Activated CD8-positive, alpha-beta memory T cell treated with anti-CD3 and anti-CD28 coated beads, Interleukin-2, amount 10 ng/mL, durations not matched to agents 7 days and 5 days (primary cell): ENCODE measurements at places on chromosomes 2 and 18.

DNA sequence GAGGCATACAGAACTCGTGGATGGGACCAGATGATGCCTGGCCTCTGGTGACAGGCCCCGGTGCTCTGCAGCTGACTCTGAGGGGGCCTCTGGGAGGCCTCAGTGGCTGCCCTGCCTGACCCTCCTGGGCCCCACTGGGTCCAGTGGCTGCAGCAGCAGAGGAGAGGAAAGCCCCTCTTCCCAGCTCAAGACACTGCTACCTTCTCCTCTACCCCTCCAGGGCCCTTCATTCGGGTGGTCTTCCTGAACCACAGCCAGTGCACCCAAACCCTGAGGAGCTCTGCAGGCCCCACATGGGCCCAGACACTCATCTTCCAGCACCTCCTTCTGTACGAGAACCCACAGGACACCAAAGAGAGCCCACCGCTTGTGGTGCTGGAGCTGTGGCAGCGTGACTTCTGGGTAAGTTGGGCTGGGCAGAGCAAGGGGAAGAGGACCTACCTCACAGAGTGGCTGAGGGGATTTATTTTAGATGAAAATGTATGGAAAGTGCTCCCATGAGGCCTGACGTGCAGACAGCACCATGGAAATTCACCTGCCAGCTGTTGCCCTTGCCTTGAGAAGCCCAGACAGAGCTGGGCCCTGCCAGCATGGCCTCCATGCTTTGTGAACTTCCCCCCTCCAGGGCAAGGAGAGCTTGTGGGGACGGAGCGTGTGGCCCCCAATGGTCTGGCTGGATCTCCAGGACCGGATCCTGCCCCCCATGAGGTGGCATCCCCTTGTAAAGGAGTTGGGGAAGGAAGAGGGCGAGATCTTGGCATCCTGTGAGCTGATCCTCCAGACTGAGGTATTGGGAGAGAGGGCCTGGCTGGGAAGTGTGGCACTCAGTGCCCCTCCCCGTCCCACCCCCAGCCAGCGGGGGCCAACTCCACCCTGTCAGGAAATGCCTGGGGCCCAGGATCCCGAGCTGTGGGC is 46.3 kb downstream of the LMAN2L start:
- DNase-seq, result no peak

- DNase-seq, result no peak
These were observed 37.7 kb downstream of the TGFA start for GRCh38 chr2:70515938-70516337.

DNA sequence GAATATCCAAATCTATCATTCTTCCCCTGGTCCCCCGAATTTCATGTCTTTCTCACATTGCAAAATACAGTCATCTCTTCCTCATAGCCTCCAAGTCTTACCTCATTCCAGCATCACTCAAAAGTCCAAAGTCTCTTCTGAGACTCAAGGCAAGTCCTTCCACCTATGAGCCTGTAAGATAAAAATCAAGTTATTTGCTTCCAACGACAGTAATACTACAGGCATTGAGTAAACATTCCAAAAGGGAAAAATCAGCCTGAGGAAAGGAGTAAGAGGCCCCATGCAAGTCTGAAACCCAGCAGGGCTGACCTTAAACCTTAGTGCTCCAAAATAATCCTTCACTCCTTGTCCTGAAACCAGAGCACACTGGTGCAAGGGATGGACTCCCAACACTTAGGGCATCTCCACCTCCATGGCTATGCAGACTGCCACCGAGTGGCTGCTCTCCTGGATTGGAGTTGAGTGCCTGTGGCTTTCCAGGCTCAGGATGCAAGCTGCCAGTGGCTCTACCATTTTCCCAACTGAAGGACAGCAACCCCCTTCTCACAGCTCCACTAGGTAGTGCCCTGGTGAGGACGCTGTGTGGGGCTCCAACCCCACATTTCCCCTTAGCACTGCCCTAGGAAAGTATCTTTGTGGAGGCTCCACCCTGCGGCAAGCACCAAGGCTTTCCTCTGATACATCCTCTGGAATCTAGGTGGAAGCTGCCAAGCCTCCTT is 16.3 kb downstream of the DTNA start:
- DNase-seq, result no peak

DNA sequence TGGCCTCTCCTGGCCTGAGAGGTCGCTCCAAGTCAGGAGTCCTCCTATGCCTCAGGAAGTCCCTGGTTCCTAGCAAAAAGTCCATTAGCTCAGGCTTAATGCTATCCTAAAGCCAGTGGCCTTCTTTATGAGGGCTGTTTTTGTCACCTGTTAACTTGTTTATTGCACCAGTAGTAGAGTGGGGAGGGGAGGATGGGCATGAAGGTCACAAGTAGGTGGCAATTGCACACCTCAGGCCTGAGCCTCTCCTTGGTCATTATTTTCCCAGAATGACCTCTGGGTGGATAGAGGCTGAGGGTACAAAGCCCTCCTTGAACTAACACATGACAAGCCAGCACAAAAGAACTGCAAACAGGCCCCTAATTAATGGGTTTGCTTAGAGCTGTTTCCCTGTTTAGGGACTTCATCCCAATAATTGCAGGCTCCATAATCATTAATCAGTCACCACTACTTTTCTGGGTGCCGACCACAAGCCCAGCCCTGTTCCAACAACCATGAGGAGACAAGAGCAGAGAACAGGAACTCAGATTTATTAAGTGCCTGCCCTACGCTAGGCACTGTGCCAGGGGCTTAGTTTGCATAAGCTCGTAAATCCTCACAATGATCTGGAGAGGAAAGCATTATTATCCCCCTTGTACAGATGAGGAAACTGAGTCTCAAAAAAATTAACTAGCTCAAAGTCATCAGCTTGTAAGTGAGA is 123.0 kb upstream of the PKDCC start:
- no peak for DNase-seq

GRCh38 chr2:65863713-65864112 is 431.3 kb upstream of the SPRED2 start:
- DNase-seq, result no peak

- DNase-seq, result no peak
These were observed 15.3 kb downstream of the NPC1 start for GRCh38 chr18:23570912-23571504.

GRCh38 chr2:119823734-119824334 is 64.1 kb downstream of the PTPN4 start:
- peak; percentile 46 for DNase-seq

GRCh38 chr2:132664096-132664495 is 5.9 kb downstream of the LYPD1 start:
- DNase-seq, result no peak

DNA sequence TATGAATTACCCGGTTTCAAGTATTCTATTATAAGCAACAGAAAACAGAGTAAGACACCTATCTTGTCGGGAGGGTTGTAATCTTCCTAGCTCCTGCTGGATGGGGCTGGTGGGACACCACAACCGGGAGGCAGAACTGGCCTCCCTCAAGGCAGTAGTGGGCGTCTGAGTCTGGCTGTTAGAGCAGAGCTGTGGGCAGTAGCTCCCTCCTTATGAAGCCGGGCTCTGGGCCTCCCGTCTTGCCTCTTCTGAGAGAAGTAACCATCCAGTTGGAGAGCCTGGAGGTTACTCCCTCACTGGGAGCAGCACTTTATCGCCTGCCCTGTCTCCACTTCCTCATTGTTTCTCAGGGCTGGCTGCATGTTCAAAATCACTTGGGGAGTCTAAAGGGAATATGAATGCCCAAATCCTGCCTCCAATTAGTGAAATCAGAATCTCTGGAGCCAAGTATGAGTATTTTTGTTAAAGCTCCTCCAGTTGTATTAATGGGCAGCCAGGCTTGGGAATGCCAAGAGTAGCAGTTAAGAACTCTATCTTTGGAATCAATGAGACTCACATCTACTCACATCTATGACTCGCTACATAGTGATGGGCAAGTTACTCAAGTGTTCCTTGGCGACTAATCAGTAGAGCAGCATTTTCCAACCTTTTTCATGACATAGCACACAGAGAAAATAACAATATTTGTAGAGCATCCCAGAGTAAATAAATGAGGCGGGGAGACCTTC is 27.3 kb upstream of the NRP2 start:
- DNase-seq, result no peak

- DNase-seq, result peak; percentile 45
These were observed 1.0 kb downstream of the EPHA4 start for GRCh38 chr2:221571025-221571550.

- no peak for DNase-seq
These were observed 30.9 kb upstream of the RNF149 start for GRCh38 chr2:101339266-101339880.

GRCh38 chr2:40032650-40033319 is 253.7 kb upstream of the THUMPD2 start:
- no peak for DNase-seq

GRCh38 chr2:9949239-9949991 is 2.1 kb upstream of the GRHL1 start:
- DNase-seq, result no peak

DNA sequence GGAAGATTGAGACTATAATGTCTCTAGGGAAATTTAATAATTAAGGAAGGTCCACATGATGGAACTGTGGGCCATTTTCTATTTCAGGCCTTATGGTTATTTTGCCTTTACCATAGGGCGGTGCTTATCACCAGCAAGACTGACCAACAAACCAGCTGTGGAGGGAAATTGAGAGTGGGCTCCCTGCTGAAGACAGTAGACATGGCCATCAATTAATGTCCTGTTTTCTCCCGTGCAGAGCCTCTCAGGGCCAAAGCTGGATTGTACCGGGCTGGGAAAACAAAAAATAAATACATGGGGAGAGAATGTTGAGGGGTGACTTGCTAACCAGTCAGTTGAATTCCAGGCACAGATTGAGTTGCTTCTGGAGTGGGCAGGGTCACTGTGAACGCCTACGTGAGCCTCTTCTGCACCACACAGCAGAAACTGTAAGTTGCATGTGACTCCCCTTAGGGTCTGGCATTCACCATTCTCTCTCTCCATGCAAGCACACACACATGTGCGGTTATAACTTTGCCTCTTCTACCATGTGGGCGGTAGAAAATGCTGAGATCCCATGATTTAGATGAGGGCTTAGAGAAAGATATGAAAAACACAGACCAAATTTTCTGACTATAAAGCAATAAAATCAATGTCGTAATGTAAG is 128.5 kb downstream of the COPS8 start:
- DNase-seq, result no peak

- no peak for DNase-seq
These were observed 768.1 kb downstream of the TMEM182 start for GRCh38 chr2:103529798-103530502.

DNA sequence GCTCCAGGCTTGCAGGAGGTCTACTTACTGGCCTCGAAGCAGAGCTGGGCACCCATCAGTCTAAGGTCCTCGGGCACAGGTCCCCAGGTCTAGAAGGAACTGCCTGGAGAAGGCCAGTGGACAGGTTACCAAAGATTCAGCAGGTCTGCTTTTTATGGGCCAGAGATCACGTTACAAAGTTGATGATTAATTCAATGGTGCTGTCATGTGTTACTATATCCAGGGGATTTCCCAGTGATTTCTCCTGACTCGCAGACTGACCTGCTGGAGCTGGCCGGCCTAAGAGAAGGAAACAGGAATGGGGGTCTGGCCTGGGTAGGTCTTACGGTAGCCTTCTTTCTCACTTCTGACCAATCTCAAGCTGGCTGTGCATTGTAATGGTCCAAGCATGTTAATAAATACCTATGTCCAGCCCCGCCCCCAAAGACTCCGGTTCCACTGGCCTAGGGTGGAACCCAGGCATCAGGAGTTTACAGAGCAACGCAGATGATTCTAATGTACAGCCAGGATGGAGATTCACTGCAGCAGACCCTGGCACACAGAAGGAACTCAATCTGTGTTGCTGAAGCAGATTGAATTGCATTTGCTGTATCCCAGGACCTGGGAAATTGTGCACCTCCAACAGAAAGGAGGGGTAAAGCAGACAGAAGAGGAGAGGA is at the start of gene NEURL3:
TSS of gene NEURL3 (minus strand) at position 127 of the 659 bp plus-strand sequence. CDS start at position 56, 71 bp downstream.
- DNase-seq, result peak; percentile 37

DNA sequence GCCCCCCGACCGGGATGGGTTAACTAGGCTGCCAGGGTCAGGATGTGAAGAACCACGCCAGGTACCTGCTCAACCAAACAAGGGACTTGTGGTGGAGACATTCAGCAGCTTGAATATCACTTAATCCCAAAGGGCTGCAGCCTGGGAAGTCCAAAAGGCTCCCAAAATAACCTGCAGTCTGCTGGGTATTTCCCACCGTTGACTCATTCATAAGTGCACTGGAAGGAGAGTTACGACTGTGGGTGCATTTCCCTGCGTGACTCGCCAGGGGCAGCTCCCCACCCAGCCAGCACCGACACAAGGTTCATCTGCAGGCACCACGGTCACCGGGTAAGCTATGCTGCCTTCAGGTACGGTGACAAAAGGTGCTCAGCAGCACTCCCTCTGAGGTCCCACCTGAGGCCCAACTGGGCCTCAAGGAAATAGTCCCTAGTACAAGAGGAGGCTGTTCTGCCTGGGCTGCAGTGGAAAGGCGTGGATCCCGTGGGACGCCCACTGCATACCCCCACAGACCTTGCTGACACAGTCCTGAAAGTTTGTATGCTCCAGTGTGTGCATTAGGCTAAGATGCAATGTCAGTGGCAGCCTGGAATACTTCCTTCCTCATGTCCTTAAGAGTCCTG is 86.5 kb downstream of the UXS1 start:
- peak; percentile 48 for DNase-seq

DNA sequence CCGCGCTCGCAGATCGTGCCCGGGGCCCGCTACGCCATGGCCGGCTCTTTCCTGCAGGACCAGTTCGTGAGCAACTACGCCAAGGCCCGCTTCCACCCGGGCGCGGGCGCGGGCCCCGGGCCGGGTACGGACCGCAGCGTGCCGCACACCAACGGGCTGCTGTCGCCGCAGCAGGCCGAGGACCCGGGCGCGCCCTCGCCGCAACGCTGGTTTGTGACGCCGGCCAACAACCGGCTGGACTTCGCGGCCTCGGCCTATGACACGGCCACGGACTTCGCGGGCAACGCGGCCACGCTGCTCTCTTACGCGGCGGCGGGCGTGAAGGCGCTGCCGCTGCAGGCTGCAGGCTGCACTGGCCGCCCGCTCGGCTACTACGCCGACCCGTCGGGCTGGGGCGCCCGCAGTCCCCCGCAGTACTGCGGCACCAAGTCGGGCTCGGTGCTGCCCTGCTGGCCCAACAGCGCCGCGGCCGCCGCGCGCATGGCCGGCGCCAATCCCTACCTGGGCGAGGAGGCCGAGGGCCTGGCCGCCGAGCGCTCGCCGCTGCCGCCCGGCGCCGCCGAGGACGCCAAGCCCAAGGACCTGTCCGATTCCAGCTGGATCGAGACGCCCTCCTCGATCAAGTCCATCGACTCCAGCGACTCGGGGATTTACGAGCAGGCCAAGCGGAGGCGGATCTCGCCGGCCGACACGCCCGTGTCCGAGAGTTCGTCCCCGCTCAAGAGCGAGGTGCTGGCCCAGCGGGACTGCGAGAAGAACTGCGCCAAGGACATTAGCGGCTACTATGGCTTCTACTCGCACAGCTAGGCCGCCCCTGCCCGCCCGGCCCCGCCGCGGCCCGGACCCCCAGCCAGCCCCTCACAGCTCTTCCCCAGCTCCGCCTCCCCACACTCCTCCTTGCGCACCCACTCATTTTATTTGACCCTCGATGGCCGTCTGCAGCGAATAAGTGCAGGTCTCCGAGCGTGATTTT is 7.6 kb downstream of the TBR1 start:
- DNase-seq, result peak; percentile 39
